Hippocampal formation (tissue), 2 donors: ENCODE measurements at places on chromosomes 1 and 21.

DNA sequence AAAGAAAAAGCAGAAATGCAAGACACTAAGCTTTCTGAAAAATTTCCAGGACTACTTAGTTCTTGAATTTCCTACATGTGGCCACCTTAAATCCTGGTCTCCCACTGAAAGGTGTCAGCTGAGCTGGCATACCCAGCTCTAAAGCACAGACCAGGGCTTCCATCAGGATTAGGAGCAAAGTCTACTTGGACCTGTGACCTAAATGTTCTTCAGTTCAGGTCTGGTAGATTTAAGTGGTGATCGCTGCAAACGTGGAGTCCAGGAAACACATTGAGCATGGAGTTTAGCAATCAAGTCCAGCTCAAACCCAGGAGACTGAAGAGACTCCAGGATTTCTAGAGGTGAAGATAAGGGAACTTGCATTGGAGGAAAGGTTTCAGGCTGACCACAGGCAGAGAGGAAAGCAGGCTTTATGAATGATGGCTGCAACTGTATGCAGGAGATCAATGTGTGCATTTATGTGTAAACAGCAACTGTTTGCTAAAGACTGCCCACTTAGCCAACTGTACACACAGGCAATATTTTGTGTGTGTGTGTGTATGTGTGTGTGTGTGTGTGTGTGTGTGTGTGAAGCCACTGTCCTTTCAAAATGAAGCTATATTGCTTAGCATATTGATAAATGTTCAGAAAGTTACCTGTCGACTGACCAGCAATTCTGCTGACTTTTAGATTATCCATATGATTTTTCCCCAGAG lies 75.2 kb downstream of the LMX1A start:
- DNase-seq = no peak

- no peak for DNase-seq
Observed at GRCh38 chr1:63698001-63698838, 75.6 kb upstream of the ROR1 start.

DNA sequence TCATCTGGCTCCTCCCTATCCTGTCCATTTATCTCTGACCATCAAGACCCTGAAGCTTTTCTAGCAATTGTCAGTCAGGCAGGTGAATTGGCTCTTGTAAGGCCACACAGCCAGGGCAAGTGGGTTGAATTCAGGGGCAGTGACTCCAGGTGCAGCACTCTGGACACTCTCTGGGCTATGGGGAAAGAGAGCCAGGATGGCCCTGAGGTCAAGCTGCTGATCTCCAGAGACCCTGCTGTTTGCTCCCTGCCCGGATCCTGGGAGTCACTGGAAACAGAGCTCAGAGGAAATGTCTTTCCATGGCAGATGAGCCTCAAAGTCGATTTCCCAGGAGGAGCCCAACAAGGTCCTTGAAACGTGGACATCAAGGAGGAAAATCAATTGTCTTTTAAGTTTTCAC lies 184.4 kb downstream of the C1orf94 start:
- DNase-seq = no peak

- no peak for DNase-seq
Observed at GRCh38 chr1:48679859-48680258, 96.8 kb downstream of the BEND5 start.

- DNase-seq = no peak
Observed at GRCh38 chr1:225827076-225827475, 17.2 kb downstream of the EPHX1 start.

GRCh38 chr1:114082304-114082630 lies 71.4 kb downstream of the SYT6 start:
- DNase-seq = no peak

GRCh38 chr1:38497921-38498656 lies 361.5 kb downstream of the RRAGC start:
- no peak for DNase-seq

DNA sequence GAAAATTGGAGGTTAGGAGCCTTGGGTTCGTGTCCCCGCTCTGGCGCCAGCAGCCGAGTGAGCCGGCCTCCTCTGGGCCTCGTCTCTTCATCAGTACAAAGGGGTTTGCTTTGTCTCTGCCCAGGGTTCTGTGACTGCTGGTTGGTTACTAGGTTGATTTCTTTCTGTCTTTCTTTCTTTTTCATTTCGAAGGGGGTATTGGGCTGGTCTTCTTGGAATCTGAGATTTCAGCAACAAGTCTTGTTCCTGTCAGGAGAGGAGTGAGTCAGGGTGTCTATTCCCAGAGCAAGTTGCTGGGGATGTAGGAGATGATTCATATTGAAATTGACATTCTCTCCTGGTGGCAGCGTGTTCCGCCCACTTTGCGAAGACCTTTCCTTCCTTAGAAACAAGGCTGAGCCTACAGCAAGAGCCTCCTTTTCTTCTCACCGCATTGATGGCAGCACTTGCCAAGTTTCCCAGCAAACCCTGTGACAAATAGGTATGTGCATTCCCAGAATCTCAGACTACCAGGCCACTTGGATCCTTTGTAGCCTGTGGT lies 79.2 kb downstream of the MAN1C1 start:
- no peak for DNase-seq

GRCh38 chr1:165603810-165604209 lies 27.2 kb upstream of the MGST3 start:
- DNase-seq = no peak

GRCh38 chr1:206637605-206638004 lies 2.3 kb downstream of the DYRK3 start:
- no peak for DNase-seq

DNA sequence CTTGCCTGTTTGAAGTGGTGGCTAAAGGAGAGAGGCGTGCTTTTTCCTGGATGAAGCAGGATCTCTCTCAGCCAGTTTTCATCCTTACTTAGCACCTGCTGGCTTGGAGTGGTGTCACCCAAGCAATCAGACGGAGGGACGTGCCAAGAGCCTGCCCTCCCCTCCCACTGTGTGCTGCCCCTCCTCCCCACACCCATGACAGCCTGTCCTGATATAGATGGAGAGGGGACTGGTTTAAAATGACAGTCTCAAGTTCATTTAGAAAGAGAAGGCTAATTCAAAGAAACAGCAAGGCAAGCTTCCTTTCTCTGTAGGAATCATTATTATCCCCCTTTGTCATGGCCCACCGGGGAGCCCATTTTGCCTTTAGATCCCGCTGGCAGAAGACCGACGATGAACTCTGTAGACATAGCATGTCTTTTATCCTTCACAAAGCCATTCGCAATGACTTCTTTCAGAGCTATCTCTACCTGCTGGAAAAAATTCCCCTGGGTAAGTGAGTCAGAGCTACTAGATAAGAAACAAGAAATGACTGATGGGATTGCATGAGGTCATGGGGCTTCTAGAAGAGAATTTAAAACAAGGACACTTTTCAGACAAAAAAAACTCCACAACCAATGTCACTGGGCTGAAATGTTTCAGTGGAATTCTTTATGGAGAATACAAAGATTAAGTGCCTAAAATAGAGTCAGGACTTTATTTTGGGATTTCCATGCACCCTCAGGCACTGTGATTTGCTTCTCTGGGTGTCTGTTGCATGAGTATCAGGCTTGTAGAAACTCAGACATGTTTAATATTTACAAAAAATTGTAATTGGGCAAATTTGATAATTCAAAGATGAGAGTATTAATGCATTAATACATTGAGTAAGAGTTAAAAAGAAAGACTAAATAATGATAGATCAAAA lies at the start of gene NTMT2:
NTMT2 (plus strand) TSS at position 190 of the 907 bp plus-strand sequence; CDS start at position 339, 149 bp downstream.
- DNase-seq = no peak

DNA sequence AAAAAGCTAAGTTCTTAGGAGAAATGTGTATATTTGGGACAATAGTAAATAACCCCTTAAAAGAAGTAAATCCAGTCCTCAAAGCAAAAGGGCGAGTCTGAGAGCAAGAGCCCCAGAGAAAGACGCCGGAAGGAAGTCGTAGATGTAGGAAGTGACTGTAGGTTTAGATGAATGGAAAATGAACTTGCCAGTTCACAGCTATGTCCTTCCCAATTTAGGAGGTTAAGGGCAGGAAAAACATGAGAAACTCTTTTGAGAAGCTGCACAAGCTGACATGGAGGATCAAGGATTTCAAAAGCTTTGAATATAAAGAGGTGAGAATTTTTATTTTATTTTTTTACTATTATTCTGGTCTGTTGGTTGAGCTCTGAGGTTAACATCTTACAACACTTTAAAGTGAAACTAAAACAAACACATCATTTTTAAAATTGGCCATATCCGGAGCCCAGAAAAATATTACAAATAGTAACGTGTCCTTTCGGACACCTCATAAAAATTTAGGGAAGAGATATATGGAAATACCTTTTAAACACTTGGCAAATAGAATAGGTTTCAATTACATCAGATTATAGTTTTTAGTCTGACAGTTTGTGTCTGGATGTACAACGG lies 1178.6 kb downstream of the MRPL39 start:
- no peak for DNase-seq

GRCh38 chr1:15444468-15445389 lies 6.5 kb downstream of the CTRC start:
- DNase-seq = no peak

DNA sequence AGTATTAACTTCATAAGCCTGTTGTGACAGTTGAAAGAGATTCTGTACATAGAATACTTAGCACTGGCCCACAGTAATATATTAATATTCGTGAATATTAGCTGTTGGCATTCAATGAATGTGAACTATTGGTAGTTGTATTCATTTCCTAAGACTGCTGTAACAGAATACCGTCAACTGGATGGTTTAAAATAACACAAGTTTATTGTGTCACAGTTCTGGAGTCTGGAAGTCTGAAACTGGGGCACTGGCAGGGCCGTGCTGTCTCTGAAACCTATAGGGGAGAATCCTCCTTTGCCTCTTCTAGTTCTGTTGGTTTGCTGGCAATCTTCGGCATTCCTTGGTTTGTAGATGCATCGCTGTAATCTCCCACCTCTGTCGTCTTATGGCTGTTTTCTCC lies 47.5 kb downstream of the OLFML3 start:
- DNase-seq = no peak

DNA sequence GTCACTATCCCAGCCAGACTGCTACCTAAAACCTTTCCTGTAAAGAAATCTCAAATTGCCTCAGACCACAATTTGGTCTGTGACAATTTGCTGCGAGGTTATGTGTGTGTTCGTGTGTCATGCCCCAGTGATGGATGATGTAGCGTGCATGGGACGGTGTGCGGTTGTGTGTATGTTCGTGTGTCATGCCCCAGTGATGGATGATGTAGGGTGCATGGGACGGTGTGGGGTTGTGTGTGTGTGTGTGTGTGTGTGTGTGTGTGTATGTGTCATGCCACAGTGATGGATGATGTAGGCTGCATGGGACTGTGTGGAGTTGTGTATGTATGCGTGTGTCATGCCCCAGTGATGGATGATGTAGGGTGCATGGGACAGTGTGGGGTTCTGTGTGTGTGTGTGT lies 9.4 kb downstream of the SELP start:
- no peak for DNase-seq

DNA sequence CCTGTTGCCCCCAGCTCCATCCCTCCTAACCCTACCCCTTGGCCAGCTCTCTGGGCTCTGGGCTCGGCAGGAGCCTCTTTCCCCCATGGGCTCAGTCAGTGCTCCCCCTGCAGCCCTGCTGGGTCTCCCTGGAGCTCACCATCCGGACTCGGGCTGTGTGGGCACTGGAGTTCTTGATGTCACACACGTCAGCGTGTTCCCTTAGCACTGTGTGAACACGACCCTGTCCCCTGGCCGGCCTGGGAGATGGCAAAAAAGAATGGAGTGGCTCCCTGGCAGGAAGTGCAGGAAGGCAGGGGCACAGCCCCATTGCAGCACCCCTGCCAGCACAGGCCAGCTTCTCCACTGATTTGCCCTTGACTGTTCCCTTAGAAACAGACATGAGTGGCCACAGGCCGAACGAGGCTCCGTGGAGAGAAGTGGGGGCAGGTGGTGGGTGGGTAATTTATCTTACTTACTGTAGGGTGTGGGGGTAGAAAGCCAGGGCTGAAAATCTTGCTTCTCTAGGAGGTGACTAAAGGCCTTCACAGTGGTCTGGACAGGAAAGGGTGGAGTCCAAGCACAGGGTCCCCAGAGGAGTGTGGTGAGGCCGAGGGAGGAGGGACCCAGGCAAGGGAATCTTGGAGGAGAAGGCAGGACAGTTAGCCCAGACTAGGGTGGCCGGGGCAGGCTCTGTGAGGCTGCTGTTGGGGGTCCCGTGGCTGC lies 381.7 kb upstream of the VAMP3 start:
- no peak for DNase-seq

GRCh38 chr1:231634323-231635013 lies 7.9 kb downstream of the DISC1 start:
- DNase-seq = no peak

- no peak for DNase-seq
Observed at GRCh38 chr21:45286671-45287437, 841 bp downstream of the POFUT2 start.

DNA sequence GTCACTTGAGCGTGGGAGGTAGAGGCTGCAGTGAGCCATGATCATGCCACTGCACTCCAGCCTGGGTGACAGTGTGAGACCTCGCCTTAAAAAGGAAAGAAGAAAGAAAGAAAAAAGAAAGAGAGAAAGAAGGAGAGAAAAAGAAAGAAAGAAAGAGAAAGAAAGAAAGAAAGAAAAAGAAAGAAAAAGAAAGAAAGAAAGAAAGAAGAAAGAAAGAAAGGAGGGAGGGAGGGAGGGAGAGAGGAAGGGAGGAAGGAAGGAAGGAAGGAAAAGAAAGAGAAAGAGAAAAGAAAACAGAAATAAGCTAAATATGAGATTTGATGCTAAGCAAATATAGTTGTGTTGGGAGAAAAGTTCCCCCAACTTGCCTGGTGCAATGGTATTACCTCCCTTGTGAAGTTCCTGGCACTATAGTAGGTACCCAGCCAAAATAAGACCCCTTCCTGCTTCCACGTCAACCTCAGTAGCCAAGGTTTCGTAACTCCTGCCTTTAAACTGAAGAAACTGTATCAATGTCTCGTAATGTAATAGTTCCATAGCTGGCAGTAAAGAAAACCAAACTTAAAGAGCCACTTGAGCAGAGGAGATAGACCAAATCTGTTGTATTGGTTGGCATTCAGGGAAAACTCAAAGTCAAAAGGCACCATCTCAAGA lies 88.1 kb upstream of the HNRNPU start:
- no peak for DNase-seq

GRCh38 chr21:34974162-34974981 lies 74.7 kb downstream of the RUNX1 start:
- no peak for DNase-seq
